Left ventricle myocardium superior (tissue), 1 donor: ENCODE measurements at places on chromosomes 7 and 10.

GRCh38 chr10:90288391-90288933, 569.4 kb downstream of the HTR7 start:
- DNase-seq = no peak

DNA sequence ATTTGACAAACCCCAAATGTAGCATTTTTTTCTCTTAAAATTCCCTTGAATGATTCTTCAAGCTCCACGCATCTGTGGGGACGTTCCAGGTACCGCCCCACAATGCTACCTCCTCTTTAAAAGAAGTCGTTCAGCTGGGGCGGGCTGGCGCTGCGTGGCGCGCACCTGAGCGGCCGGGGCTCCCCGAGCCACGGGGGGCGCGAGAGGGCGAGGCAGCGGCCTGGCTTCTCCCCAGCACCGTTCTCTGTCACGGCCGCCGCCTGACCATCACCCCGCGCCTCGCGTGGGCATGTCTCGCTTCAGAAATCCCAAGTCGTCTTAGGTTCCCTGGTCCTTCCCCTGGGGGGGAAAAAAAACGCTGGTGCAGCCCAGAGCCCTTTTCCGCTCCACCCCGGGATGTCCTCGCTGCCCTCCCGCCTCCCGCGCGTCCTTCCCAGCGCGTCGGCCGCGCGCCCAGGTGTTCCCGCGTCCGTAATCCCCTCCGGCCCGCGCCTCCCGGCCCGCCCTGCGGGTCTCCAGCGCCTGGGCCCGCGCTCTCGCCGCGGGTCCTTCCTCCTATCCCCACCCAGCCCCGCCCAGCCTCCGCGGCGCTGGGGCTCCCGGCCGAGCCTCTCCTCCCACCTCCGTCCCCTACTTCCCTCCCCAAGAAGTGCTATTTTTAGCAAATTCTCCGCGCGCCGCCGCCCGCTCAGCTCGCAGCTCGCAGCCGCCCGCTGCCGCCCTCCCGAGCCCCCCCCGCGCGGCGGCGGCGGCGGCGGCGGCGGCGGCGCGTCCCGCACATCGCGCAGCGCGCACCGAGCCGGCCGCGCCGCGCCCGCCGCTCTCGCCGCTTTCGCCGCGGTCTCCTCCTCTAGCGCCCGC, 58.7 kb upstream of the PRPS1L1 start:
- peak; percentile 70 for DNase-seq

GRCh38 chr7:69367780-69368179, 230.5 kb upstream of the AUTS2 start:
- no peak for DNase-seq

- no peak for DNase-seq
These were observed 168.3 kb upstream of the PPP1R3A start for GRCh38 chr7:114086914-114087652.

- DNase-seq = peak; percentile 46
These were observed 32.0 kb upstream of the HABP2 start for GRCh38 chr10:113520690-113521474.

DNA sequence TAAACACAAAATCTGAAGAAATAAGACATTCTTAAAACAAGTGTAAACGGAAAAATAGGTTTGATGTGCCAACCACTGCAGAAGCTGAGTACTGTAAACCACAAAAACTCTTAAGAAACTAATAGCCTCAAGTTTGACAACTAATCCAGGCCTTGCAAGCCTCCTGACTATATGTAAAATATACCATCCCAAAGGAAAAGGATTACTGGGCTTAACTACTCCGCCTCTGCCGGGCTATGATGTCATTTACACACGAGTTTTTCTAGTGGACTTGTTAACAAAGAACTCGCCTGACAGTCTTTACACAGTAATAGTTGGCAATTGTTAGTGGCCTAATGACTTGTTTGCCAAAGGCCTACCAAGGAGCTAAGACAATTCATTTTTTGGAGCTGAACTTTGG, 2.1 kb downstream of the KIF5B start:
- no peak for DNase-seq

GRCh38 chr7:137097111-137097510, 228.7 kb downstream of the CHRM2 start:
- DNase-seq = no peak
